Glomerular endothelial cell (primary cell): ENCODE measurements at places on chromosomes 2 and 18.

DNA sequence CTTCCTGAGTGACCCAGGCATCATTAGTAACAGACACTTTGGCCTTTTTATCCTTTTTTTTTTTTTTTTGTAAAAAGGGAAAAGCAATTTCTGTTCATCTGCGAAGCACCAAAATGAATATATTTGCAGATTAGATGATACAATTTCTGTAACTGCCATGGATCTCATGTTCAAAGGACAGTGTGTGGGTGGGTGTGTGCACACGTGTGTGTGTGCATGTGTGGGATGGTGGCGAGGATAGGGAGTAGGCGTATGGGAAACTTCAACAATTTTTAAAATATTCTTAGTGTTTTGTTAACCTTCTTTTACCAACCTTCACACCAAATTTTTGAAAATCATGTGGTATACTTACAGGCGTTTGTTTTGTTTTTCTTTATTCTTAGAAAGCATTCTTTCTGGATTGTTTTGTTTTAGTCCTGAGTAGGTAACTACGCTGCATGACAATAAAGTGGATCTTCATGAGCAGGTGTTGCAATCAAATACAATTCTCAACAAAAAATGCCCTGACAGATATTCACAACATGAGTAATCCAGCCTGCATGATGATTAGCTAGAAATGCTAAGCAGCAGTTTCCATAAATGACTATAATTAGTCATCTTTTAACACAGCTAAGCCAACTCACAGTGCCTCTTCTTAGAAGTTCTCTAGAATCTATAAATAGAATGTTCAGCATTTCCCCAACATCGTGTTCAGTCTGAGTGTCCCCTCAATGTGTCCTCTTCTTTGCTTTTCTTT lies 53.5 kb upstream of the RMDN2 start:
- no peak for DNase-seq

- DNase-seq: no peak
Observed at GRCh38 chr2:230019742-230020141, 49.0 kb downstream of the SLC16A14 start.

DNA sequence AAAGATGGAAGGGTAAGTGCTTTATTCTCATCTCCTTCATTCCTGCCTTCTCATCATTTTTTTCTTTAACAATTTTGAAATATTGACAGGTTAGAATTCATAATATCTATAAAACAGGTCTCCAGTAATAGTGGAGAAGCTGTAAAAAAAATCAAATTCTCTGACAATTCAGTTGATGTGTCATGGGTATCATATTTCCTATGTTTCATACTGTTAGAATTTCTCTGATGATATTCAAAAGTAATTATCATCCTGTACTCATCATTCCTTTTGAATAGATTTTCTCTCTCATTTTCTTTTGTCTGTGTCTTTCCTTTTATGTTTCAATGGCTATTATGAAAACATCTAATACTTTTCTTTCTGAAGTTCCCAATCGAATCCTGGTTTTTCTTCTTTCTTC lies 97.7 kb downstream of the CPS1 start:
- no peak for DNase-seq

DNA sequence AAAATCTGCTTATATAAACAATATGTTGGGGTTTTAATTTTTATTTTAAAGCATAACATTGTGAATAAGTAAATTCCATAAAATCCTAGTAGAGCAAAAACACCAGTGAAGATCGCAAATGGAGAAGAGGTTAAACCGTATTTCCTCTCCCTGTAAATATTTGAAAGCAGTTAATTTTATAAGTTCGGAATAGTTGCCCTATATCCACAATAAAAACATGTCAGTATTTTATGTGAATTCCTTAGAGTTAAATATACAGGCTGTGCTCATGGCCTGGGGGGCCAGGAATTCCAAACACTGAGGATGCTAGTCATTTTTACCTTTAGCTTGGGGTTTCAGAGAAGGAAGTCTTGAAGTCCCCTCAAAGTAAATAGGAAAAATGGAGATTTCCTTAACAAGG lies 135.0 kb downstream of the FIGN start:
- DNase-seq: no peak

- DNase-seq: no peak
Observed at GRCh38 chr2:235606004-235606715, 112.3 kb downstream of the AGAP1 start.

DNA sequence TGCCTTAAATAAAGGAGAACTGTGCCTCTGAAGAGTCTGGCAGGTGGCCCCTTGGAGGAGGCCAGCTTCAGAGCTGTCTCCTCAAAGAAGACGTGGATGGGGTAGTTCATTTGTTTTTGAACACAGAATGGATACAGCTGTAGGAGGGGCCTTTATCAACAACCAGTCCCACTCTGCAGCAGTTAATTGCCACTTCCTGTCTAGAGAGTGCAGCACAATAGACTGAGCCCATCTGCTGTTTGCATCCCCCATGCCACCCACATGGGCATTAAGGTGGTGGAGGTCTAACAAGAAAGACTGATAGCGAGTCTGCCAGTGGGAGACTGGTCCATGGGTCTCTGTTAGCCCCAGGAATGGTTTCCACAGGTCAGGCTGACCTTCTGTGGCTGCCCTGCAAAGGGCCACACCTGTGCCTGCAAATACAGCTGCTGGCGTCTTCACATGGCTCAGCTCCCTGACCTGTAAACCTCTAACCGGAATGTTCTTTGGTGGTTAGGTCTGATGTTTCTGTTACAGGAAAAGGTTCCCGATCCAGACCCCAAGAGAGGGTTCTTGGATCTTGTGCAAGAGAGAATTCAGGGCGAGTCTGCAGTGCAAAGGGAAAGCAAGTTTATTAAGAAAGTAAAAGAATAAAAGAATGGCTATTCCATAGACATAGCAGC lies 153.3 kb upstream of the ITGA6 start:
- no peak for DNase-seq

DNA sequence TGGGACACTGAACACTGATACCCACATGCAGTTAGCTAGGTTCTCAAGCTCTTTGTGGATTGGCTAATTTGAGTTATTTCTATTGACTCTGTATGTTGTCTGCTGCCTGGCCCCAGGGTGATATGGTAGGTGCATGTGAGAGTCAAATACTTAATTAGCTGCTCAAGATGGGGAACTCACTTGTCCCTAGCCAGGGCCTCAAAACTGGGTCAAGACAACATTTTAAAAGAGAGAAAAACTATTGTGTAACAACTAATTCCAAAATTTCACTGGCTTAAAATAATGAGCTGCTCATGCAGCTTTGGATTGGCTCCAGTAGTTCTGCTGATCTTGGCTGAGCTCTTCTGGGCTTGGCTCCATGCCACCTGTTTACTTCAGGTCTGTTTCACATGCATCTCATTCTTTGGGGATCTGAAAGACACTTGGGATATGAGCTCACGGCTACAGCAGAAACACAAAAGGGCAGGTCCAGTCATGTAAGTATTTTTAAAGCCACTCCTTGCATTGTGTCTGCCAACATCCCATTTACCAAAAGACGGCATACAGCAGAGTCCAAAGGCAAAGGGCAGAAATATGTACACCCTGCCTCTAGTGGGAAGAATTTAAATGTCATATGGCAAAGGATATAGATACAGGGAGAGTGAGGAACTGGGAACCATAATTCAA lies 716.8 kb downstream of the SUCLG1 start:
- DNase-seq: no peak

DNA sequence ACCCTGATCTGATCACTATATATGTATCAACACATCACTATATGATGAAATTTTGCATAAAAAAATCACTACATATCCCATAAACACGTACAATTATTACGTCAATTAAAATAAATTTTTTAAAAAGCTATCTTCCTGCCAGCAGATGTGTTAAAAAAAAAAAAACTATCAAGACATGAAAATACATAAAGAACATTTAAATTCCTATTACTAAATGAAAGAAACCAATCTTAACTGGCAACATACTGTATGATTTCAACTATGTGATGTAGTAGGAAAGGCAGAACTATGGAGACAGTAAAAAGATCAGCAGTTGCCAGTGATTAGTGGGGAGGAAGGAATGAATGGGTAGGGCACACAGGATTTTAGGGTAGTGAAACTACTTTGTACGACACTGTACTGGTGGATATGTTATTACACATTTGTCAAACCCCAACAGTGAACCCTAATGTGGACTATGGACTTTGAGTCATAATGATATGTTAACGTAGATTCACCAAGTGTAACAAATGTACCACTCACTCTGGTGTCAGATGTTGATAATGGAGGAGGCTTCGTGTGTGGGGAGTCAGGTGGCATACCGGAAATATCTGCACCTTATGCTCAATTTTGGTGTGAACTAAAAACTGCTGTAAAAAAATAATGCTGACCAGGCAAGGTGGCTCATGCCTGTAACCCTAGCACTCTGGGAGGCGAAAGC lies 27.4 kb downstream of the USP34 start:
- DNase-seq: no peak

- DNase-seq: no peak
Observed at GRCh38 chr18:56804395-56804794, 153.2 kb downstream of the WDR7 start.

GRCh38 chr18:79413901-79414300 lies 18.2 kb downstream of the NFATC1 start:
- no peak for DNase-seq

DNA sequence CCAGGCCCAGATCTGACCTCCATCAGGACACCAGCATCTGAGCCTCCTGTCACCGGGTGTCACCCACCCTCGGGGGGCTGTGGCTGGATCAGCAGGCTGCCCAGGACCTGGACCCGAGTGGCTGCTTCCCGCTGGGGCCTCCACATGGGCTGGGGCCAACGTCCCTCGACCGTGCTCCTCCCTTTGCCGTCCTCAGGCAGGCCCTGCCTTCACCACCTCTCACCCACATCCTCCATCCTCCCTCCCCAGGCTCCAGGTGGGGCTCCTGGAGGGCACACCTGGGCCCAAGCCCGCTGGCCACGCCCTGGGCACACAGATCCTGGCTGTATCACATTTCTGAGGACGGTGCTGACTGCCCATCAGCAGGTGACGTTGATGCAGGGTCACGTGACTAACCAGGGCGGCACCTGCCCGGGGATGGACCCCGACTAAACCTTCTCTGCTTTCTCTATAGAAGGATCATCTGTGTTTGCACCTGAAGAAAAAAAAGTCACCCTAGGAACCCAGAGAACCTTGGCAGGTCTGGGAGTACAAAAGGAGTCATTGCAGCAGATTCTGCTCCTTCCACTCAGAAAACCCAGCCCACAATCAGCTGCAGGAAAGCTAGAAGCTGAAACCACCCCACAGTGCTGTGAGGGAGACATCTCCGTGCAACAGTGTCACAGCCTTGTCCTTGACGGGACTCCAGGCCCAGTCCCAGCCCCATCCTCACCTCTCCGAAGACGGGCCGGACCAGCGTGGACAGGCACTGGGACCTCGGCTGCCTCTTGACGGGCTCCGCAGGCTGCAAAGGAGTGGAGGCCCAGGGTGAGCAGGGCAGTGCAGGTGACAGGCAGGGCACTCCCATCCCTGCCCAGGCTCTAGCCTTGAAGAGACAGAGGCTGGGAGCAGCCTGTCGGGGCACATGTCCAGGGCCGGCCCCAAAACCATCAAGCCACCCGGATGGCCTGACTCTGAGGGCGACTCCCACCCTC lies 11.2 kb downstream of the STK25 start:
- DNase-seq: no peak

DNA sequence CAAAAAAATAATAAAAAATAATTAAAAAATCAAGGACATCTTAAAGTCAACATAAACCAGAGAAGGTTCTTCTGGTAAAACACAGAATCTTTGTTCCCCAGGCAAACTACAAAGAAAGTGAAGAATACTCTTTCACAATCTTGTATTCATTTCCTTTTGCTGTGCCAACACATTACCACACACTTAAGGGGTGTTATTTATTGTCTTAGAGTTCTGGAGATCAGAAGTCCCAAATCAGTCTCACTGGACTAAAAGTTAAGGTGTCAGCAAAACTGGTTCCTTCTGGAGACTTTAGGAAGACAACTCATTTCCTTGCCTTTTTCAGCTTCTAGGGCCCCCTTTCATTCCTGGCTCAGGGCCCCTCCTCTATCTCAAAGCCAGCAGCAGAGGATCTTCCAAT lies 12.2 kb upstream of the CAB39 start:
- DNase-seq: no peak

DNA sequence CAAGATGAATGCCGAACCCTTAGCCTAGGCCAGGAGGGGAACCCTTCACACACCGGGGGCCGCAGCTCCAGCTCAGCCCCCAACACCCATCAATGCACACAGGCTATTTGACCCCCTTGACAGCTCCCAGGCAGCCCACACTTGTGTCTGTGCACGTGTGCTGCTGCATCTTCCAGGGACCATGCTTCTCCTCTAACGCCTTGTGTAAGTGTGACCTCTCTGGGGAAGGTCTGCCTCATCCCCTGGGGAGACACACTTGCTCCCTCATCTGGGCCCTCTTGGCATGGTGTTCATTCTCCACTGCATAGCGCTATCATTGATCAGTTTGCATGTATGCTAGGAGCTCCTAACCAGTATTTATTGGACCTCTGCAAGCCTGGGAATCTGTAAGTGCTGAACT lies 120.0 kb upstream of the FHL2 start:
- no peak for DNase-seq

DNA sequence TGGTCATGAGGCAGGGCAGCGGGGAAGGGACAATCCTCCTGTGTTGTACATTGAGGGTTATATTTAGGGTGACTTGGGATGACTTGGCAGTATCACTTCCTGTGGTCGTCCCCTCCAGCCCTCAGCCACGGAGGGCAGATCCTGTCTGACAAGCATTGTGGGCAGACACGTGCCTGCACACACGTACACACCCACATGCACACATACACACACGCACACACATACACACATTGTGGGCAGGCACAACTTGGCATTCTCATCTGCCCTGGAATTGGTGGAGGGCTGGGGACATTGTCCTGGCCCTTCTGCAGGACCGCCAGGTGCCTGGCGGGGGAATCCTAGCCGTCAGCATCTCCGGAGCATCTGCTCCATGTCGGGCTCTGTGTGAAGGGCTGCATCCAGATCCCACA lies 47.6 kb downstream of the ODC1 start:
- no peak for DNase-seq

- no peak for DNase-seq
Observed at GRCh38 chr2:102366406-102367112, 11.0 kb downstream of the IL18R1 start.

GRCh38 chr2:142586693-142587580 lies 290.5 kb upstream of the KYNU start:
- no peak for DNase-seq

DNA sequence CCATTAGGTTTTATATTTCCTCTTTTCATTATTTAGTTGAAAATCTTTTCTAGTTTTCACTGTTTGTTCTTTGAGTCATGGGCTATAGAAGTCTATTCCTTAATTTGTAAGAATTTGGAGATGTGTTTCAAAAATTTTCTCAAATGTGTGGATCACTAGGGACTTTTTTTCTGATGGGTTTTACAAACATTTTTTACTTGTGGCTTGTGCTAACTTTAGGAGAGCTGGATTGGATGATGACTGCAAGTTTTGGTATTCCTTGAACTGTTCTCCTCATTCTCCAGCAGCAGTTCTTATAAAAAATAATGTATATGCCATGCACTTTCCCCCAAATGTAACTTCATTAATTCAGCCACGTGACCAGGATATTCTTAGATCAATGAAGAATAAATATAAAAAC lies 94.7 kb upstream of the CWC22 start:
- no peak for DNase-seq

DNA sequence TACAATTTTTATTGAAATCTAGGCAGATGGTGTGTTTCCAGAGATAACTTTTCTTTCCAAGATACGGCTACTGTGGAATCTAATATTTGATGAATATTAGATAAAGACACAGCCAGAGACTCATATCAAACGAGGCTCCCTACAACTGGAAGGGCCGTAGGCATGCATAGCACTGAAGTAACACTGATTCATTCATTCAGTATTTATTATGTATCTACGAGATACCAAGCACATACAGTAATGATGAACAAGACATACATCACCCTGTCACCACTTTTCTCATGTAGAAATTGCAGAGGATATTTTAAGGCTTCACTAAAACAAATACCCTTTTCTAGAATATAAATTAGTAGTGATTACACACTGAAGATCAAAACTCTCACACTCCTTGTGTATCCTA lies 74.5 kb downstream of the KCTD18 start:
- DNase-seq: no peak
